ENCODE measurements at places on chromosomes 13 and 19.

DNA sequence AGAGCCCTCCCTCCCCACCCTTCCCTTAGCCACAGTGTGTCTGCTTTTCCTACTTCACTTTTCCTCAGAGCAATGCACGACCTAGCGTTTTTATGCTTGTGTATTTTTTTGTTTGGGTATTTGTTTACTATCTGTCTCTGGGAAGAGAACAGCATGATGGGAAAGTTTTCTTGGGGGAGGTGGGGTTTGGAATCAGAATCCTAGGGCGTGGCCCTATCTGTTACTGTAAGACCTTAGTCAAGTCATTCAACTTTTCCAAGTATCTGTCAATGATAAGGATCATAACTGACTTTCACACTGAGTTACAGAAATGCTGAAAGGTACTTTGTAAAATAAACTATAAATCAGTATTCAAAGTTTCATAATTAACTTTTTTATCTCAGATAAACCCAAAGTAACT, 146.3 kb upstream of the WASF3 start:
- DNase-seq: no peak

GRCh38 chr13:27266917-27267316, 3.7 kb upstream of the RASL11A start:
- no peak for DNase-seq

DNA sequence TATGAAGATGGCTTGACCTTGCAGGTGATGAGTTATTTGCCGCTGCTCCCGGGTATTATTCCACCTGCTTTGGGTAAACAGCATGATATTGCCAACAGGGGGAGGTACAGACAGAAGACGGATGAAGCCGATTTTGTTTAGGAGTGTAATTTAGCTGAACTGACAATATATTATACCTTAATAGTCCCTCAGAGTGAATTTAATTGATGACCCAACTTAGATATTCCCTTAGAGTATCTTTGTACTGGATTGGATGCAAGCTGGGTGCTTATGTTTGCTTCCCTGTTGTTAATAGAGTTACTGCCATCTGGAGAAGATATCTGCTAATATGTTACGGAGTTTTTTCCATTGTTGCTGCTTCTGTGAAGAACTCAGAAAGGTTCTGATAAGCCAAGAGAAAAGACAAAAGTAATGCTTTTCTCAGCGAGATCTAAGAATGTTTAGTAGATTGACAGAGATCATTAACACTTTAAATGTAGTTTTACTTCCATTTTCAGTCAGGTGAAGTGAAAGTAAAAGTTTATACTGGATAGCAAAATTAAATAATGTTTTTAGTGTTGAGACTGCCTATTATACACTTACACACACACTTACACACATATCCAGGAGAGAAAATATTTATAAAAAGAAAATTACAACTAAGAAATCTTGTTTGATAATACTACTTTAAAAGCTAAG, 2220.8 kb upstream of the PCDH20 start:
- no peak for DNase-seq

GRCh38 chr19:18660051-18660910, 23.2 kb upstream of the CRTC1 start:
- no peak for DNase-seq

DNA sequence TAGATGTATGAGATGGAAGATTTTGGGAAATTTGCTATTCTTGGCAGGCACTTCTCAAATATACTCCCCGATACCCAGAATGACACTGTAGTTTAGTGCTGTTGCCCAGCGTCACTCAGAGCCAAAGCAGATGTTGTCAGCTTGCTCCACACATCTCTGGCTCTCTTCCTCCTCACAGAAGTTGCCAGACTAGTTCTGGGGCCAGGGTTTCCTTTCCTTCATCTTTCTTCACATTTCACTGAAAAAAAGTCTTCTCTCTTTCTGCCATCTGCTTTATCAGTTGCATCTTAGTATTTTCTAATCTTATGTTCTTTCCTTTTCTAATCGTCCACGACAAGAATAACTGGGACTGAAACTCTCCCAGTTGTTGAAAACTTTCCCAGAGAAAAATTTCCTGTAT, 251.4 kb downstream of the RGCC start:
- no peak for DNase-seq

DNA sequence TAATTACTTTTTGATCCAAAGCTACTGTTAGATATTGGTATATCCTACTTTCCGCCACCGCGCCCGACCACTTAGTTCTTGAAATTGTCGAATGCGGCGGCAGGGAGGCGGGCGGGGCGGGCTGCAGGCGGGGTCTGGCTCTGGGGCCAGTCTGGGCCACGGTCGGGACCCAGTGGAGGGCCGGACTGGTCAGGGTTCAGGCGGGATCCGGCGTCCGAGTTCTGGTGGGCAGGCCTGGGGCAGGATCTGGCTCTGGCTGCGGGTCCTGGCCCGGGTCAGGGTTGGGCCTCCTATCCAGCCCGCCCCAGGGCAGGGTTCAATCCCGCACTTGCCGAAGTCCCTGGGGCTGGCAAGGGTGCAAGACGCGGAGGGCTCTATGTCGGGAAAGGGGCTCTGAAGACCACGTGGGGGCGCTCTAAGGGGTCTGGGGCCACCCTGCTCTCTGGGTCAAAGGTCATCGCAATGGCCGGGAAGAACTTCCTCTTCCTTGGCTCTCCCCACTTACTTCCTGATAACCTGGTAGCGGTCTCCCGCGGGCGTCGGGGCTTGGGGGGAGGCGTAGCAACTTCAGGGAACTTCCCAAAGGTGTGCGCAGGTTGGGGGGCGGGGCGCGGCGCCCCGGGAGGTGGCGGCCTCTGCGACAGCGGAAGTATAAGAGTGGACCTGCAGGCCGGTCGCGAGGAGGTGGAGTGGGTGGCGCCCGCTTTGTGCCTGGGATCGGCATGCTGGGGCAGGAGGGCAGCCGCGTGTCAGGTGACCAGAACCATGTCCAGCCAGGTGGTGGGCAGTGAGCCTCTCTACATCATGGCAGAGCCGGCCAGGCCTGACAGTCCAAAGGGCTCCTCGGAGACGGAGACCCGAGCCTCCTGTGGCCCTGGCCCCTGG, 83.4 kb downstream of the MRPL57 start:
- DNase-seq: no peak

DNA sequence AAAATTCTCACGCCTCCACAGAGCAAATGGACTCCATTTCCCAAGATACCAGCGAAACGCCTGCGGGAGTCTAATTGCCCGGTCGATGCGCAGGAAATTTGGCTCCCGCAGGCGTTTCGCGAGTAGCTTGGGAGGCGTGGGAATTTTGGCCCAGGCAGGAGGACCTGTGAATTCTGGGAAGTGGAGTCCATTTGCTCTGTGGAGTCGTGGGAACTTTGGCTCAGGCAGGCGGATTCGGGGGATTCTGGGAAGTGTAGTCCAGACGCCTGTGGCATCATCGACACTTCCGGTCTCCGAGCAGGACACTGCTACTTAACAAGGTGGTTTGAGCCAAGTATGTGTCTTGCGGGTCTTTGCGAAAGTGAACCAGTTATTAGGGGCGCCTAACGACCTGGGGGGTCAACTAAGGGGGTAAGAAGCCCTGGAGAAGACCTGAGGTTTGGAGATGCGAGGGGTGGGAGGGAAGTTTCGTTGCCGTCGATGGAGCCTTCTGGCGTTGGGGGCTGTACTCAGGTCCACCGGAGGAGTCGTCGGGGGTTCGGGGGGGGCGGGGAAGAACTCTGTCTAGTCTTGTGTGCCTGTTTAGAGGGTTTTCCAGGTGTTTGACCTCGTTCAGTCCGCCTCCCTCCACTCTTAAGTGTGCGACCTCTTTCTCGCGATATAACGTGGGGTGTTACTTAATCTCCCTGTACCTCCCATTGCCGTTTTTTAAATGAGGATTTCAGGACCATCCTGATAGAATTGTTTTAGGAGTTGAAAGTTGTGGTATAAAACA, at the start of gene ZNF155:
TSS of gene ZNF155 (plus strand) at position 277 of the 775 bp plus-strand sequence. CDS start 4,356 bp downstream, outside the sequence.
- peak; percentile 48 for DNase-seq

DNA sequence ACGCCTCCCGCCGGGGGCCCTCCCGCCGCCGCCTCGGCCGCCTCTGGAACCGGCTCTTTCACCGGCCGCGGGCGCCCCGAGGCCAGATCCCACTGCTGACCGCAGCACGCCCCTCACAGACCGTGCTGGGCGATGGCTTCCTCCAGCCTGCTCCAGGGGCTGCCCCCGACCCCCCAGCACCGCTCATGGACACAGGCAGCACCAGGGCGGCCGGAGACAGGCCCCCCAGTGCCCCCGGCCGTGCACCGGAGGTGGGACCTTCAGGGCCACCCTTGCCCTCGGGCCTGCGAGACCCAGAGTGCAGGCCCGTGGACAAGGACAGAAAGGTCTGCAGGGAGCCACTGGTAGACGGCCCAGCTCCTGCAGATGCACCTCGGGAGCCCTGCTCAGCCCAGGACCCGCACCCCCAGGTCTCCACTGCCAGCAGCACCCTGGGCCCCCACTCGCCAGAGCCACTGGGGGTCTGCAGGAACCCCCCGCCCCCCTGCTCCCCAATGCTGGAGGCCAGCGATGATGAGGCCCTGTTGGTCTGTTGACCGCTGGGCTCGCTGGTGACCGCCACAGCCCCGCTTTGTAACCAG, 13.0 kb downstream of the LRP3 start:
- no peak for DNase-seq

- no peak for DNase-seq
These were observed 6.1 kb downstream of the ZIC5 start for GRCh38 chr13:99965329-99966000.

DNA sequence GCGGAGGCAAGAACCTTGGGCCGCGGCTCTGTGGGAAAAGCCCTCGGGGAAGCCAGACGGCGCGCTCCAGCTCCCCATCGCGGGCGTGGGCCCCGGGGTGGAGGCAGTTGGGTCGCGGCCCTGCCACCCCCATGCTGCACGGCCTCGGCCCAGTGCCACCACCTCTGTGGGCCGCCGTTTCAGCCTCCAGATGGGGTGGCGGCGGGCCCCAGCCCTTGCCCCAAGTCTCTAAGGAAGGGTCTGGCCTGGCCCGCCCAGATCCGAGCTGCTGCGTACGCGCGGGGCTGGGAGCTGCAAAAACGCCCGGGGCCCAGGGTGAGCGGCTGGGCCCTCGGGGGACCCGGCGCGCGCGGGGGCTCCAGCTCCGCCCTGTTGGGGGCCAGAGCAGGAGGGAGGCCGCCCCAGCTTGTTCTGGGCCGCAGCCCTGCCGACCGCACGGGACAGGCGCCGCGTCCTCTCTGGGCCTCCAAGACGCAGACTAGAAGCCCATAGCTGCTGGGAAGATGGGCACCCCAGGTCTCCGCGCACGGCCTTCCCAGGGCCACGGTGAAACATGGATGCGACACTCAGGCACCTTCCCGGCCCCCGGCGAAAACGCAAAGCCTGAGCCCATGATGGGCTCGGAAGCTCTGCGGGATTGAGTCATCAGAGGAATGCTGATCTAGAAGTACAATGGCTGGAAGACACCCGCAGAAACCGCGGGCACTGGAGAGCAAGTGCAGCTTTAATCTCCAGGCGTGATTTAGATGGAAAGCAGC, 110.1 kb downstream of the KCTD15 start:
- no peak for DNase-seq

GRCh38 chr13:98722958-98723357, 29.5 kb downstream of the SLC15A1 start:
- DNase-seq: no peak

GRCh38 chr13:91052876-91053275, 294.6 kb upstream of the MIR17HG start:
- DNase-seq: no peak

DNA sequence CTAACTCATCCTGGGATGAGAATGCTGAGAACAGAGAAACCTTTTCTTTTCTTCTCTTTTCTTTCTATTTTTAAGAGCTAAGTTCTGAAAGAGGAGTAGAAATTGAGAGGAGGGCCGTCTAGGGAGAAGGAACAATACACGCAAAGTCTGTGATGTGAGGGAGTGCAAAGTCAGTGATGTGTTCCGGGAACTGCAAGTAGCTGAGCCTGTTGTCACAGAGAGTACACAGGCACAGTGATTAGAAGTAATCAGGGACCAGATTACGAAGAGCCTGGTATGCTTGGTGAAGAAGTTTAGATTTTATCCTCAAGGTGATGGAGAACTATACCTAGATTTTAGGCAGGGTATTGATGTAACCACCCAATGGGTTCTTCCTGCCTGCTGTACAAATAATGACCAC, 32.0 kb upstream of the CXCL17 start:
- DNase-seq: no peak

DNA sequence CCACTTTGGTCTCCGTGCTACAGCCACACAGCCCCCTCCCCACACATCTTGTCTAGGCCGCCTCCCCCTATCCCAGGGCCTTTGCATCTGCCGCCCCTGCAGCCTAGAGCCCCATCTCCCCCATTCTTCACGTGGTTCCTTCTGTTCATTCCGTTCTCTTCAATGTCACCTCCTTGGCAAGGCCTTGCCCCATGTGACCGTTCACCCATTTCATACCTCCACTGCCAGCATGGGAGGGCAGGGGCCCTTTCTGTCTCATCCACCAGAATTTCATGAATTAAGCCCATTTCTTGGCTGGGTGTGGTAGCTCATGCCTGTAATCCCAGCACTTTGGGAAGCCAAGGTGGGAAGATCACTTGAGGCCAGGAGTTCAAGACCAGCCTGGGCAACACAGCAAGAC, 15.7 kb upstream of the HNRNPM start:
- DNase-seq: no peak

DNA sequence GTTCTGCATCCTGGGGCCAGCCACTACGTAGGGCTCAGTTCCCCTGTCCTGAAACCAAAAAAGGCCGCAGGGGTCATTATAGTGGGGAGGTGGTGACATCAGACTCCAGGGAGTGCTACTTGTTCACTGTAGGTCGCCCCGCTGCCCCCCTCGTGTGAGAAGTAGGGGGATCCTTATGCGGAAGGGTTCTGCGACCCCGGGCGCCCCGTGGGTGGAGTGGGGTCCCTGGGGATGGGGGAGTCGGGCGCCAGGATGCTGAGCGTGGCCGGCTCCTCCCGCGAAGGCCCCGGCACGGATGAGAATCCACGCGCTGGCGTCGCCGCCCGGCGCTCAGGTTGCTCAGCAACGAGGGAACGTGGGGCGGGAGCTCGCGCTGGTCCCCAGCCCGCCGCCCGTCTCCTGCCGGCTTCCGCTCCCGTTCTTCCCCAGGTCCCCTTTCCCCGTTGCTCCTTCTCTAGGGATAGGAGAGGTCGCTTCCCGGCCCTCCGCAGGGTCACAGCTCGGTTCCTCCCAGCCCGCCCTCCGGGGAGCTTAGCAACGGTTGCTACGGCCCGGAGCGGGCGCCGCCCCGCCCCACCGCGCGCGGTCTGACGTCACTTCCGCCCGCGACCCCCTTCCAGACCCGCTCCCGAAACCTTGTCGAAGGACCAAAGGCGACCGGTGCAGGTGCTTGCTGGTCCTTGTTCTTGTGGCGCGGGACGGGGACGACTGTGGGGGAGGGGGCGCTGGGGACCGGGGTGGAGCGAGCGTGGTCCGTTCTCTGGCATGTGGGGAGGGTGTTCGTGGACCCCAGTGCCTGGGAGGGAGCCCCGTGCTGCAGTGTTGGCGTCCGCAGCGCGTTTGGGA, at the start of gene NAT14:
TSS of gene NAT14 (plus strand) at position 596 of the 846 bp plus-strand sequence. CDS start 521 bp downstream, outside the sequence.
- DNase-seq: peak; percentile 49

DNA sequence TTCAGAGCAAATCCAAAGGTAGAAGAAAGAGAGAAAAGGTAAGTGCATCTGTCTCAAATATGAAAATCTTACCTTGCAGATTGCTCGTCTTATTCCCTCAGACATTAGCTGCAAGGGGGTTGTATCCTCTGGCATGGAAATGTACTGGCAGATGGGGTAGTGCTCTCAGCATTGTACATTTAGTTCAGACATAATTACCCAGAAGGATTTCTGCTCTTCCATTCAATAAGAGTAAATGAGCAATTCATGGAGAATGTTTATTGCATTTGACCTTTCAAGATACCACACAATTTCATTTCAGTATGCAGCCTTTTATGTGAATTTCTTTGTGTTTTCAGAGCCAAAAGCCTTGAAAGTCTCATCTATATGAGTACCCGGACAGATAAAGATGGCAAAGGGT, 63.8 kb downstream of the SCEL start:
- no peak for DNase-seq

GRCh38 chr19:36215276-36216123, 594 bp downstream of the ZNF146 start:
- no peak for DNase-seq

All from stimulated activated CD4-positive, alpha-beta T cell treated with anti-CD3 and anti-CD28 coated beads, Interleukin-2, amount 100 ng/mL, for 4 hours (primary cell).